T-helper 1 cell (primary cell): ENCODE measurements at places on chromosomes 2 and 18.

GRCh38 chr2:85255813-85256594 is 71.8 kb downstream of the TGOLN2 start:
- no peak for DNase-seq

DNA sequence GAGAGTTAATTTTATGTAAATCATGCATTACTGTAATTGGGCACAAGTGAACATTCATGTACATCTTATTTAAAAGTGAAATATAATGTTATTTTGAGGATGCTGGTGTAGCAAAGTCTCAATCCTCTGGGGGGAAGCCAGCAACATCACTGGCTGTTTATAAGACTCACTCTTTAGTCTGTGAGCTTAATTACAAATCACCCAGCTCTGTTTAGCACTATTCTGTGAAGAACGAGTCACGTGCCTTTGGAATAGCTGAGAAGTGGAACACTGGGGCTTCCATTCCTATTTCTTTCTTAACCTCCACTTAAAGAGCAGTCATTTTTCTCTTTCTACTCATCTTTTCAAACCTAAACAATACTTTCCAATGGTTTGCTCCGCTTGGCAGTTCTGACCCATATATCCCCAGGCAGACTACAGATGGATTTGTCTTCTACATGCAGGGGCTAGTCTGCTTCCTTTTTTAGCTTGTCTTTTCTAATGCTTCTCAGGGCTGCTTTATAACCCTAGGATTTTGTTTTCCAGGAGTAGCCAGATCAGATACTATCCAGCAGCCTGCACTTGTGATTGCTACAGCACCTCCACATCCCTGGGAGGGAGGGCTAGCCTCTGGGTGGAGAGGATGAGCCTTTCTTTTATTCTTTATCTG is 95.3 kb upstream of the CAVIN2 start:
- no peak for DNase-seq

GRCh38 chr2:32626639-32627221 is 1.1 kb upstream of the TTC27 start:
- no peak for DNase-seq

- no peak for DNase-seq
Observed at GRCh38 chr2:171191021-171191420, 30.3 kb upstream of the TLK1 start.

GRCh38 chr18:34549367-34549766 is 160.7 kb upstream of the DTNA start:
- DNase-seq, result no peak
